ENCODE measurements at places on chromosomes 11 and 22.

DNA sequence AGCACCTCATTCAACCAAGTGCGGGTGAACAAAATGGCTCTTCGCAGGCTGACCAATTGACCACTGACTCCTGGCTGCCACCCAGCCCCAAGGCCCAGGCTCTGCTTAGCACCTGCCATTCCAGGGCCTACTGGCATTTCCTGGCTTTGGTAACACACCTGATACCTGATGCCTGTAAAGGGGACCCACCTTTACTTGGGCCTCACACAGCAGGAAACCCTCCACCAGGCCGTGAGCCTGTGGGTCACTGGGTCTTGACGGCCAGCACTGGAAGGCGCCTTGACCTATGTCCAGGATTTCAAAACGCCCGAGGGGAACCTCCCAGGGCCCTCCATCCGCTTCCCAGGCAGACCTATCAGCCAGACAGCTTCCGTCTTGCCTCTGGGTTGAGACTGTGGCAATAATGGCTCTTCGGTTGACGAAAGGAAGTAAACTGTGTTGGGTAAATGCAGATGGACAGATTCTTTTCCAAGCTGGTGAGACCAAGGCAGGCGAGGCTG is 16.8 kb upstream of the TMEM184B start:
- no peak for ATAC-seq

DNA sequence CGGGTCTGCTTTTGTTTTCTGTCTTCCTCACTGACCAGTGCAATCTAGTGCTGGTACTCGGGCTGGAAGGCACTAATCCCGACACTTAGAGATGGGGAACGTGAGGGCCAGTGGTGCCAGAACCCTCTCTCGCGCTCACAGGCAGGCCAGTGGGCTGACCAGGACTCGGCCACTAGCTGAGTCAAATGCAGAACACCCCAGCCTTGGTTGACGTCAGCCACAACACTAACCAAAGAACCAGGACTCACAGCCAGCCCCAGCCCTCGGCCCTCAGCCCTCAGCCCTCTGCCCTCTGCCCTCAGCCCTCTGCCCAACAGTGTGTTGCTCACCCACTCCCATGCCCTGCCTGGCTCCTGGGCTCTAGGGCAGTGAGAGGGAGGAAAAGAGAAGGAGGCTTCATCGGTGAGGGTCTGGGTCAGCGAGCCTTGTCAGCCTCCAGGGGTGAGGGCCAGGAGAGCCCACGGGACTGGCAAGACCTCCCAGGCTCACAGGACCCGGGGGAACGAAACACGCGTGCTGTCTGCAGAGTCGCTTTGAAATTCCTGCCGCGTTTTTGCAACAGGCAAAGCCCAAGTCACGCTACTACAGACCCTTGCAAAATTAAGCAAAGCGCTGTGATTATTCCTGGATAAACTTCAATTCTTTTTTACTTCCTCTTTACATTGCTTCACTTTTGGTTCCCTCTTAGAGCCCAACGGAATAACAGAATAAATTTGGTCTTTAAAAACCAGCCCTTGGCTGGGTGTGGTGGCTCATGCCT is 27.5 kb downstream of the KIAA0930 start:
- ATAC-seq = peak; percentile 55

DNA sequence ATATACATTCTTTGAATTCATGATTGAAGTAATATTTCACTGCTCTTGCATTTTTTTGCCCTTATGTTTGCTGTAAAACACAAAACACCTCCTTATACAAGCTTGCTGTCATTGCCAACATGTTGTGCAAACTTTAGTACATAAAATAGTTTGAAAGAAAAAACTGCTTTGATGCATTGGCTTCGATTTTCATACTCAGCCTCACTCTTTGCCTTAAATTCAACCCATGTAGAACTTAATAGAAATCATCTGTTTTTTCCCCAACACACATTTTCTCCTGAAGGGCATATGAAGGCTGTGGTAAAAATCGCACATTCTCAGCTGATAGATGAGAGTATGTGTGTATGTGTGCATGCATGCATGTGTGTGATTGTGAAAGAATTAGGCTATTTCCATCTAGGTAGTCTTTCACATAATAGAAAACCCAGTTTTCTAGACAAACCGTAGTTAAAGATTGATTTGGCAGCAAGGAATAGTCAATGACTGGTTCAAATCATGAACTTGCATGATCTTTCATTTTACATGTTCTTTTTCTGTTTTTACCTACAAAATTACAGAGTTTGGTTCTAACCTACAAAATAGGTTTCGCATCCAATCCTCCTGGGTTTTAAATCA is 72.8 kb upstream of the MTMR2 start:
- ATAC-seq = no peak

- ATAC-seq = peak; percentile 95
Measured at GRCh38 chr11:64803158-64803845, at the start of gene MAP4K2. MAP4K2 (minus strand) TSS chr11:64803214; CDS start chr11:64803149, 65 bp downstream.

- ATAC-seq = no peak
Measured at GRCh38 chr11:29217901-29218300, 798.9 kb downstream of the KCNA4 start.

Measured in SK-N-SH treated with all-trans-retinoic acid at 6 μM for 48 hours (cell line).